ENCODE measurements at places on chromosomes 4 and X.

GRCh38 chrX:79466636-79467035 lies 99.5 kb upstream of the ITM2A start:
- no peak for DNase-seq

DNA sequence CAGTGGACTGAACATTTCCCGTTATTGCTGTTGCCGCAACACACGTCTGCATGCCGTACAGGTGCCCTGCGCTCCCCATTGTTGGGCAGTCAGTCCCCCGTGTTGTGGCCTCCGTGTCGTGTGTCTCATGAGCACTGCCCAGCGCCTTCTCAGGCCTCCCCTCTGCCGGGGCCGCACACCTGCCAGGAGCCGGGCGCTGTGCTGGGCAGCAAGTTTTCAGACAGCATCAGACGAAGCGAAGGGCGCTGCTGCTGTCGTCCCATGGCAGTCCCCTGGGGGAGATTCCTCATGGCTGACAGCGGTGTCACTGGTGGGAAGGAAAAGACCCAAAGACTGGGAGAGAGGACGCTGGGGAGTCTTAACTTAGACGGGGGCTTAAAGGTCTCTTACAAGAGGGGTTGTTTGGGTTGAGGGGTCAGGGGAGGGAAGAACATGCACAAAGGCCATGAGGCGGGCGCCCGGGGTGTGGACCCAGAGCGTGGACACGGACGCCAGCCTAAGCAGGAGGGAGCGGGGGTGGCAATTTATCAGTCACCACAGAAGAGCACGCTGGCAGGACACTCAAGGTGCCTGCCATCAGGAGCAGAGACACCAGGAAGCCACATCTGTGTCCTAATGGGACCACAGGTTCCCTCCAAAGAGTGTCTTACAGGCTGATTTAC lies 47.3 kb downstream of the RGS12 start:
- DNase-seq: no peak

DNA sequence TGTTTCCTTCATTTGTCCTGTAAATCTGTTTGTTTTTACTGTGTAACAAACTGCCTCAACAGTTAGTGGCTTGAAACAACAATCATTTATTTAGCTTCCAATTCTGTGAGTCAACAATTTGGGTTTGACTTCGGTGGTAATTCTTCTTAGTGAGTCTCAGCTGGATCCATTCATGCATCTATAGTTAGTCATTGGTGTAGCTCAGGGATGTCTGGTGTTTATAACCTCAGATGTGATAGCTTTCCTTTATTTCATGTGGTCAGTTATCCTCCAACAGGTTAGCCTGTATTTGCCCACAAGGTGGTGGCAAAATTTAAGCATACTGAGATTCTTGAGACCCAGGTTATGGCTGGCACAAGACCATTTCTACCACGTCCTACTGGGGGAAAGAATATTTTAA lies 1267.2 kb downstream of the RAPGEF2 start:
- DNase-seq: no peak

DNA sequence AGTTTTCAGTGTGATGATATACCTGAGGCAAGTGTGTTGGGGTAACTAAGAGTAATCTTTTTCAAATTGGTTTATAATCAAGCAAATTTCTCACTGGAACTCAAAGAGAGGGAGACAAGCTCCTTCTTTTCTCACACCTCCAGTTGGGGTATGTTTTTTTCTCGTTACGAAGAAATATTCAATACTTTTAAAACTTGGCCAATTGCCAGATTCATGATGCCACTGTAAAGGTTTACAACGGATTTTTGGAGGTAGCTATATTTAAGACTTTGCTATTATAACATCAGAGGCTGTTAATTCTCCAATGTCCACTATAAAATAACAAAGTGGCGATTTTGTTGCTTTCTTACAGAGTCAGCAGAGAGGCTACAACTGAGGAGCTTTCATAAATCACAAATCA lies 49.2 kb upstream of the ATP8A1 start:
- DNase-seq: no peak

DNA sequence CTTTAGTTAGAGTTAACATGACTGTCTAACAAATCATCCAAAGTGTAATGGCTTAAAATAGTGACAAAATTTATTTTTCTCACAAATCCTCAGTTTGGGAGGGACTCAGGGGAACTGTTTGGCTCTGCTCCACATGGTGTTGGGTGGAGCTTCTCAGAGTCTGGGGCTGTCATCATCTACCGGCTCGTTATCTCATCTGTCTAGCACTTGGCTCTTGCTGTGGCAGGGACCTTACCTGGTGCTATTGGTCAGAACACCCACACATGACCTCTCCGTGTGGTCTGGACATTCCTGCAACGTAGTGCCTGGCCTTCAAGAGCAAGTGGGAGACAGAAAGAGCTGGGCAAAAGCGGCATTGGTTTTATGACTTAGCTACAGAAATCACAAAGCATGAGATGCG lies 866.9 kb upstream of the FRG1 start:
- DNase-seq: no peak

DNA sequence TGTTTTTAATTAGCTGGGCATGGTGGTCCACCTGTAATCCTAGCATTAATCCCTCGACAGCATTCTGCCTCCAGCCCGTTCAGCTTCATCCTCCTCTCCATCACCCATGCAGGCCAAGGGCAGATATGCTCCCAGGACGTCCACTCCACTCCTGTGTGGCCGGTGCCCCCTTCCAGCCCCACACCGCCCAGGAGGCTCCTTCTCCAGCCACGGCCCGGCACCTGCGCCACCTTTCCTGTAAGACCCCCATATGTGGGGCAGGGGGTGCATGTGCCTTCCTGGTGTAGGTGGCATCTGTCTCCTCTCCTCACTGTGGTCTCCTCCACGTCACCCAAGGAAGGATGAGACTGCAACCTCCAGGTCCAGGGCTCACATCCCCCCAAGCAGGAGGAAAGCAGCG lies 57.0 kb upstream of the MXD4 start:
- DNase-seq: no peak

GRCh38 chr4:126106658-126107057 lies 791.9 kb downstream of the FAT4 start:
- DNase-seq: no peak

DNA sequence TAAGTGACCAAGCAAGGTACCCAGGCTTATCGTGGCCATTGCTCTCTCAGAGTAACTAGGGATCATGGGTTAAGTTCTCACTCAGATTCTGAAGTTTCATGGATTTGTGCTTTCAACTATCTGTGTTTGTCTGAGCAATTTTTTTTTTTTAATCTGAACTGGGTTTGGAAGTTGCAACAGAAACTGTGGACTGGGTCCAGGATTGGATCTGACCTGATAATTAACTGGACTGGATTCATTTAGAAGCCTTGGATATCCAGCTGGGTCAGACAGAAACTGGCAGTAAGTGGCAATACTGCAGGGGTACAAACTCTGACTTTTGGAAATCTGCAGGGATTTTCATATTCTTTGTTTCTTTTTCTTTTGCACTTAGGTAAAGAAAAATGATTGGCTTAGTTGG lies 38.7 kb upstream of the FGF2 start:
- DNase-seq: no peak

GRCh38 chr4:153781280-153781679 lies 7.6 kb downstream of the SFRP2 start:
- no peak for DNase-seq

GRCh38 chrX:108664701-108665100 lies 71.7 kb downstream of the IRS4 start:
- DNase-seq: no peak

- DNase-seq: no peak
These were observed 171.3 kb downstream of the PTTG2 start for GRCh38 chr4:38131371-38132091.

DNA sequence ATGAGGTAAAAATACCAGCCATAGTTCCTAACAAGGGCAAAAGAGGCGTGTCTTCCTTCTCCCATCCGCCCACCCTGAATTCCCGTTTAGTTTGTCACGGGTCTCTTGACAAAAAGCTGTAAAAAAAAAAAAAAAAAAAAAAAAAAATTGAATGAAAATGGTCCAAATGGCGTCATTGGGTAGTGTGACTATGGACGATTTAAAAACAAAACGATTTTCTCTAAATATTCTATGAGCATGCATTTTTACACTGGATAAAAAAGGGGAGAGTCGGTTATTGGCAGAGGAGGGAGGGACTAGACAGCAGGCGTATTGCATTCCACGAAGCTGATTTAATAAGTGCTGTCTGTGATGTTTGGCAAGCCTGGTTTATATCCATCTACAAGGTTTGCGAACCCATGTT lies at the start of gene FAM133A:
TSS of gene FAM133A (plus strand) at position 338 of the 403 bp plus-strand sequence. CDS start 35,214 bp downstream, outside the sequence.
- no peak for DNase-seq

- DNase-seq: no peak
These were observed 381.5 kb upstream of the PRKX start for GRCh38 chrX:4094926-4095325.

- DNase-seq: no peak
These were observed 97.3 kb downstream of the NR3C2 start for GRCh38 chr4:148344941-148345340.

DNA sequence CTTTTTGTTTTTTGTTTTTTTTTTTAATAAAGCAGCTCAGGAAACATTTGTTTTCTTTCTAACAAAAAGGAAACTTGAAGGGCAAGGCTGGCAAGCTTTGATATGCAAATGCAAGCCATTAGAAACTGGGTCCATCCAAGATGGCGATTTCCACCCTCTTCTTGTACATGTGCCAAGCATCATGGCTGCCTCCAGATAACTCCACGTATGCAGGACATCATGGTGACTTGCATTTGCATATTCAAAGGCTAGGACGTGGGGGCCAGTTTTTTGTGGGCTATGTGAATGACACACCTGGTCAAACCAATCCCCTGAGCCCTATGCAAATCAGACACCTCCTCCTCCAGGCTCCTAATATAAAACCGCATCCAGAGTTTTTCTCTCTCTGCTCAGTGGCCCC lies 692.6 kb downstream of the FAM133A start:
- DNase-seq: no peak

DNA sequence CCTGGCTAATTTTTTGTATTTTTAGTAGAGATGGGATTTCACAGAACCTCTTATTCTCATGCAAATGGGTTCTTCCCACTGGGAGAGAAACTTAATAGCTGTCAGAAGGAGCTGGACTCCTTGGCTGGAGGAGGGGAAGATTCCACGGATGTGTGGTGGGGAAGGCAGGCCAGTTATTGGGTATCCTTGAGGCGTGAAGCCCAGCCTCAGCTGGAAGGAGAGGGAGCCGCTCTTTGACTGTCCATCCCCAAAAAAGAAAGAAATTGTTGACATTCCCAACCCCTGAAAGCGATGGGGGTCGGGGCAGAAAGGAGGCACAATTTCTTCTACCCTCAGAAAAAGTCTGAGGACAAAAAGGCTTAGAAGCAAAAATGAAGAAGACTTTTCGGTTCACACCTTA lies 983.1 kb upstream of the PABPC4L start:
- DNase-seq: no peak

DNA sequence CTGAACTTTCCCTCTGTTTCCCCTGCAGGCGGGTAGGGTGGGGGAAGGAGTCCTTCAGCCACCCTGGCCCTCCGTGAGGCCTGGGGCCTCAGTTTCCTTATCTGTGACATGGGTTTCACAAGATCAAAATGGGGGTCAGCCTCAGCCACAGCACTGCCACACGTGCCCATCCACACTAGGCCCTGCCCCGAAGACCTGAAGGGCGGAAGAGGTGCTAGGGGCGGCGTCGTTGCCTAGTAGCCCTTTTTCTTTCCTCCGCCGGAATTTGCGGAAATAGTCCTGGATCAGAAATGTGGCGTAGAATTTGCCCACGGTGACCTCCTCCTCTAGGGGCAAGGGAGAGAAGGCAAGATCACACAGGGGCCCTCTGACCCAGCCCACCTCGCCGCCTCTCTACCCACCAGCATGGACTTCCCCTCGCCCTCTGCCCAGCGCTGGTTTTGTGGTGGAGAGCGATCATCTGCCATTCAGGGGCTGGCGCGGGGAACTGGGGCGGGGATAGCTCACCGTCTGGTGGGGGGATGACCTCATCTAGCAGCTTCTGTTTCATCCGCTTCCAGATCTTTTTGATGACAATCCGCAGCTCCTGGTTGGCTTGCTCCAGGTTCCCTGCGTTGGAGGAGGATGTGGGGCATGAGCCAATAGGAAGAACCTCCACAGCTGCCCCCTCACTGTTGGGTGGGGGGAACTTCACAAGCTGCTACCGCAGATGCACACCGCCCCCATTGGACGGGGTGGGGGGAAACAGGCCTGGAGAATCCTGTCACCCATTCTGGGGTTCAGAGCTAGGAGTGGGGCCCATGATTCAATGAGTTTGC lies 9.7 kb upstream of the SYP start:
- peak; percentile 76 for DNase-seq

DNA sequence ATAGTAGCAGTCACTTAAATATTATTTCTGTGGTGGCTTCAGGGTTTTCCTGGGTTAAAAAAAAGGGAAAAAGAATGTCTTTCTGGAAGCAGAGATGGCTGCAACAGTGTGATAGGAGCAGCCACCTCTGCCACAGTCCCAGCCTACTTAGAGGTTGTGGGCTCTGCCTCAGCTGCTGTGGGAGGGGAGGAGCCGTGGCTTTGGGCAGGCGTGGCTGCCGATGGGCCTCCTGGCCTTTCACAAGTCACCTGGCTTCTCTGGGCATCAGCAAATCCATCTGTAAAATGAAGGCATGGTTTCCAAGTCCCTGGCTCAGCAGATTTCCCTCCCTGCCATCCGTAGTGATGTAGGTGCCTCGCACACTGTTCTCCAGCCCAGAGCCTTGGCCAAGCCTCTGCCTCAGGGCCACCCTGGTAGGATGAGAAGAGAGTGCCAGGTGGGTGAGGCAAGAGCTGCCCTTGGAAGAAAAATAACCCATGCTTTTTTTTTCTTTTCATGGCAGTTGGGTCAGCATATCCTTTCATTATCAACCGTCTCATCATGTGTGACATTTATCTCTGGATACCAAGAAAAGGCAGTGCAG lies 66.1 kb downstream of the PTTG2 start:
- DNase-seq: no peak

DNA sequence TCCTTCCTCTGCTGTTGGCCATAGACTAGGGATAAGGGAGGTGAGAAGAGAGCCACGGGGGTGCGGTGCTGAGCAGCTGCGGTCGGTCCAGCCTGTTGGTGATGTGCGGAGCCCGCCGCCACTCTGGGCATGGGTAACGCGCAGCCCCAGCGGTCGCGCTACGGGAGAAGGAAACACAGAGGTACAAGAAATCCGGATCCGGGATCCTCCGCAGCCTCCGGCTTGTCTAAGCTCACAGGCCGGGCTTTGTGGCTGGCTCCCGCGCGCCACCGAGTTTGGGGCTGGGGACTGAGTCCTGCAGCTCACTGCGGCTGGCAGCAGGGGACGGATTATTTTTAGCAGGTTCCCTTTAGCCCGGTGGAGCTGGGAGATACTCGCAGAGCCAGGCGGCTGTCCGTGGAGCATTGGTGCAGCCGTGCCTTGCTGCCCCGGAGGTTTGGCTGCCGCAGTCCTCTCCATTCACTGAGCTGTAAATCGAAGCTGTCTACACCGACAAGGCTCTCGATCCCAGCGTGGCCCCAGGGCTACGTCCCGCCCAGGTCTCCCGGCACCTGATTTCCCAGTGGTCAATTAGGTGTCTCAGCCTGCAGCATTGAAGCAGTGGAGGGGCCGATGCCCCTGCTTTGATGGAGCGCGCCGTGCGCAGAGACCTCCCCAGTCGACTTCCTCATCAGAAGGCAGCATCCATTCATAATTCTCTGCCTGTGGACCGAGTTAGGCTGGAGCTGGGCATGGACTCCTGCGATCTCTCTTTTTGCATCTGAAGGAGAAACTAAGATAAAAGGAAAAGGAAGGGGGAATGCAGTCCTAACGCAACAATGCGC lies 81.9 kb upstream of the SCML1 start:
- no peak for DNase-seq

- no peak for DNase-seq
These were observed 159.2 kb upstream of the SFRP2 start for GRCh38 chr4:153948041-153948440.

- no peak for DNase-seq
These were observed 188.7 kb upstream of the VCX start for GRCh38 chrX:7654316-7654715.

- no peak for DNase-seq
These were observed 23.4 kb upstream of the RHOH start for GRCh38 chr4:40173470-40173875.
